Stimulated activated CD4-positive, alpha-beta T cell treated with anti-CD3 and anti-CD28 coated beads, Interleukin-4, amount 100 ng/mL, for 24 hours (primary cell): ENCODE measurements at places on chromosomes 1 and 21.

- no peak for DNase-seq
Measured at GRCh38 chr1:219798283-219799030, 129.9 kb downstream of the SLC30A10 start.

- DNase-seq, result no peak
Measured at GRCh38 chr1:66562561-66562960, 28.6 kb downstream of the SGIP1 start.

DNA sequence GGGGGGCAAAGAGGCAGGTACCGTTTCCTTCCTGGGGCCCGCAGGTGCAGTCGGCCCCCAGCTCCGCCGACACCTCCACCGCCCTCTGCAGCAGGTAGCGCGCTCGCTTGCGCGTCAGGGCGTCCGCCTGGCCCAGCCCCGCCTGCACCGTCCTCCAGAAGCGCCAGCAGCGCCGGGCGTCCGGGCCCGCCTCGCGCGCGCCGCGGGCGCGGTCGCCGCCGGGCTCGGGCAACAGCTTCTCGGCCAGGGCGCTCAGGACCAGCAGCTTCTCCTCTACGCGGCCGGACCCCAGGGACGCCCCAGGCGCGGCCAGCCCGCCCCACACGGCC lies 863 bp downstream of the TARBP1 start:
- peak; percentile 74 for DNase-seq

DNA sequence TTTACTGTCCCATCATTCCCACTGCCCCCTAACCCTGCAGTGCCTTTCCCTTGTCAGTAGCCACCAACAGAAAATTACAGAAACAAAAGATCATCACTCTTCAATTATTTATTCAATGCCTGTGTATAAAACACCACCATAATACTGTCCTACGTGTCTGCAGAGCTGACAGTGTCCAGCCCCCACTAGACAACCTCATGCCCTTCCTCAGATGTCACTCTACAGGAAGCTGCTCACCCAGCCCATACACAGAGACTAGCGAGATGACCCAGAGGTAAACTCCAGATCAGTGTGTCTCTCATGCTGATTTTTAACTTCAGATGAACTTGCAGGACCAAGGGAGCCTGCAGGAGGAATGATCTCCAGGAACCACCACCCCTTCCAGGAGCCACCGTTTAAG lies 51.3 kb upstream of the GJA5 start:
- DNase-seq, result no peak

DNA sequence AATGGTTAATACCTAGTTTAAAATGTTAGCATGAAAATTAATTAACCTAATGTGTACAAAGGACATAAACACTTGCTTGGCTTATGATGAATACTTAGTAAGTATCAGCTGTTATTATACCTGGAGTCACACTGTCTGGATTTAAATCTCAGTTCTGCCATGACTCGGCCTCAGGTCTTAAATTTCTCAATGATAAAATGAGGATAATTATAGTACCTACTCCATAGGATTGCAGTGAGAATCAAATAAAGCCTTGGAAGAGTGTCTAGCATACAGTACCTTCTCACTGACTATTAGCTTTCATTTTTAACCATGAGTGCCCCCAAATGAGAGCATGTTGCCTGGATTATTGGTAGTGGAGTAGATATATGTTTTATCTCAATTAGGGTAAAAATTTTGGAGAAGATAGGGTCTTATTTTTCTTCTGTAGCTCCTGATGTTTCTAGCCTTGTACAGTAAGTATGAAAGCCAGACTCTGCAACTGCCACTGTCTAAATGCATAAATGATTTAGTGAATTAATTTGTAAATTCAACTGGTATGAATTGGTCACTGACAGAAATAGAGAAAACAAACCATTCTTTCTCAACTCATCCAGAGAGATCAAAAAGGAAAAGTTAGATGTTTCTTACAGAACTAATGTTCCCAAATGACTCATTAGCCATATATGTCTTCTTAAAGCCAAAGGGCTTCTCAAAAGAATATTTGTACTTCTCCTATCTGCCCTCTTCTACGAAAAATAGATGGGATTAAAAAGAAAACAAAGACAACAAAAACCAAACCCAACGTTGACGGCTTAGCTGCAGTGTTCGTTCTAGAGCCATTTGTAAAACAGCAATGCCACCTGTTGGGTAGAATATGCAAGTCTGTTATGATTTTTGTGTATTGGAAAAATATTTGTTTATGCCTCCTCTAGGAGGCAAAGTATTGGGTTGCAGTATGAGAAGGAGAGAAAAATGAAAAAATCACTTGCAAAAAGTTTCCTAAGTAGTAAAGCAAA lies 53.8 kb upstream of the MROH9 start:
- DNase-seq, result no peak

- DNase-seq, result no peak
Measured at GRCh38 chr1:233962878-233963277, 58.4 kb downstream of the SLC35F3 start.

- DNase-seq, result no peak
Measured at GRCh38 chr1:14367451-14367850, 231.0 kb upstream of the KAZN start.

- DNase-seq, result no peak
Measured at GRCh38 chr1:23978805-23979204, 1.3 kb downstream of the SRSF10 start.

GRCh38 chr1:10549904-10550664 lies 75.3 kb downstream of the PEX14 start:
- no peak for DNase-seq

GRCh38 chr1:64727861-64728260 lies 17.0 kb upstream of the RAVER2 start:
- no peak for DNase-seq
